NCI-H1930 (cell line): ENCODE measurements at places on chromosomes 4 and X.
A peak's percentile ranks its signal among the peaks of the same experiment; 100 is the strongest.

- no peak for DNase-seq
These were observed 38.5 kb downstream of the LAMTOR3 start for GRCh38 chr4:99855678-99856077.

DNA sequence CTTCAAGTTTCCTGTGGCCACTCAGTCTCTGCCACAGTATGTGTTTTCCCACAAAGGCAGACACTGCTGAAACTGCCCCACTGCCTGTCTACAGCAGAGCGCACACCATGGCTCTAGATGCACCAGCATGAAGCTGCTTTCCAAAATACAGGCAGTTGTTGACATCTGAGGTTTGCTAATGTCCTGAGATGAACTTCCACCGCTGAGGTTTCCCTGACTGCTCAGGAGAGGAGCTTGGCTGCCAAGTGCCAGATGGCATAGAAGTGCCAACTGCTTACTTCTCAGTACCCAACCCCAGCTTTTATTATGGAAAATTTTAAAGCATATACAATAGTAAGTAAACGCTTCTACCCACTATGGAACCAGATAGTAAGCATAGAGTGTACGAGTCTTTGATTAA lies 61.0 kb upstream of the EXOC1L start:
- no peak for DNase-seq

GRCh38 chrX:51894697-51895336 lies 1.4 kb downstream of the MAGED1 start:
- DNase-seq, result no peak

DNA sequence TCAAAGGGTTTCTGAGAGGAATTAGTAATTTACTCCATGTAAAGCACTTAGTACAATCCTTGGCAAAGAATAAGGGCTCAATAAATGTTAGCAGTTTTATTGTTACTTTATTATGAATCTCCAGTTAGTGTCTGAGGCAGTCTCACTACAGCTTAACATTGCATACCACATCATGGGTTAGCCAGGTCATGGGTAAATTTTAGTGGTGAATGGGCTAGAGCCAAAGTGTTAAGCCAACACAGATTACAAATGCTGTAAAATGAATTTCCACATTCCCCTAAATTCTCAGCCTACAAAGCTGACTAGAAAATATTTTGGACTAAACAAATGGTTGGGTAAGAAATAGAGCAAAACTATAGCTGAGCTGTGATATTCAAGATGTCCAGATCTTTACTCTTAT lies 72.4 kb downstream of the NRK start:
- no peak for DNase-seq

GRCh38 chr4:141027421-141027820 lies 105.8 kb downstream of the RNF150 start:
- DNase-seq, result no peak

- DNase-seq, result no peak
These were observed 19.7 kb downstream of the GAB3 start for GRCh38 chrX:154731184-154731583.

DNA sequence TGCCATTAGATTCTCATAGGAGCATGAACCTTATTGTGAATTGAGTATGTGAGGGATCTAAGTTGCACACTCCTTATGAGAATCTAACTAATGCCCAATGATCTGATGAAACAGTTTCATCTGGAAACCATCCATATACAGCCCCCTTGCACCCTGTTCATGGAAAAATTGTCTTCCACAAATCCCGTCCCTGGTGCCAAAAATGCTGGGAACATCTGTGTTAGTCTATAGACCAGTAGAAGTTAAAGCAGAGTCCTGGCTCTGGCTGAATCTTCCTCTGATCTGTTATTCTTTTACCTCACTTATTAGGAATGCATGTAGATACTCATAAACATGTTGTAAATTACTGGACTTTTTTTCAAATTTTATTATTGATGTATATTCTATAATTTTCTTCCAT lies 29.2 kb downstream of the SULT1B1 start:
- DNase-seq, result no peak

GRCh38 chrX:40996886-40997530 lies 88.2 kb upstream of the USP9X start:
- no peak for DNase-seq

DNA sequence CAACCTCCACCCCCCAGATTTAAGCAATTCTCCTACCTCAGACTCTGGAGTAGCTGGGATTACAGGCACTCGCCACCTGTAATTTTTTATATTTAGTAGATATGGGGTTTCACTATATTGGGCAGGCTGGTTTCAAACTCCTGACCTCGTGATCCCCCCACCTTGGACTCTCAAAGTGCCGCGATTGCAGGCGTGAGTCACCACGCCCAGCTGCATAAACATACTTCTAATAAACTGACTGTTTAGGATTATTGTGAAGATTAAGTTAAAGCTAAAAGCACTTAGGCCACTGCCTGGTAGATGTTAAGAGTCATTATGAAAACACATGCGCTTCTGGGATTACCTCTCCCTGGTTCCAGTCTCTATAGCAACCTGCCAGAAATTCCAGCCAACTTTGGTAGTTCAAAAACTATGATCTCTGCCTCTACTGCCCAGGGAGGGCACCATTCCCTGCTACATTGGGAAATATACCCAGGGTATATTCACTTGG lies 30.2 kb upstream of the GRIA3 start:
- no peak for DNase-seq

DNA sequence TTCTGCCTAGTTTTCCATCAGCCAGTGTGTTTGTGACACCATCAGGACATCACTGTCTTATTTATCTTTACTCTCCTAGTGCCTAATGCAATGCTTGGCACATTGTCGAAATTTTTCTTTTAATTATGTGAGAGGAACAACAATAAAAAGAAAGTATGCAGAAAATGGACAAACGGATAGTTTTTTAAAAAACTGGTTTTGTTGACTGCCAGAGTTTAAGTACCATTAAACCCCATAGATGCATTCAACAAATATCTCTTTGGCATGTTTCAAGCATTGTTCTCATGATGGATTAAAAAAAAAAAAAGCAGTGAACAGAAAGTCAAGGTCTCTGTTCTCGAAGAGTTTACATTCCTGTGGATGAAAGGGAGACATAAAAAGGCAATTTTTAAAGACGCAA lies 398.4 kb downstream of the PPP3CA start:
- DNase-seq, result no peak

DNA sequence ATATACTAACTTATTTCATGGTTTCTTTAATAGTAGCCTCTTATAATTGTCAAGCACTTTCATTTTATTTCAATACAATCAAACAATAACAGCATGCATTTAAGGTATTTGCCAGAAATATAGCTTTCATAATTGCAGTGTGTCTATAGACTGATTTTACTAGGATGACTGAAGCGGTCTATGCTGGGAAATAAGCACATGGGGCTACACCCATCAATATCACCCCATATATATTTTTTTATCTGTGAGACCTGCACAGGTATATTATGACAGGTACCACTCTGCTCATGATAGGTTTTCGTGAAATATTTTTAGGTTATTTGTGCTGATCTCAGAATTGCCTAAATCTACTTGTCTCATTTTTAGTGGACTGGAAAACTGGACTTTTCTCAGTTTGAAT lies 229.1 kb upstream of the PITX2 start:
- DNase-seq, result no peak

GRCh38 chr4:147498031-147498660 lies 17.2 kb downstream of the EDNRA start:
- no peak for DNase-seq

DNA sequence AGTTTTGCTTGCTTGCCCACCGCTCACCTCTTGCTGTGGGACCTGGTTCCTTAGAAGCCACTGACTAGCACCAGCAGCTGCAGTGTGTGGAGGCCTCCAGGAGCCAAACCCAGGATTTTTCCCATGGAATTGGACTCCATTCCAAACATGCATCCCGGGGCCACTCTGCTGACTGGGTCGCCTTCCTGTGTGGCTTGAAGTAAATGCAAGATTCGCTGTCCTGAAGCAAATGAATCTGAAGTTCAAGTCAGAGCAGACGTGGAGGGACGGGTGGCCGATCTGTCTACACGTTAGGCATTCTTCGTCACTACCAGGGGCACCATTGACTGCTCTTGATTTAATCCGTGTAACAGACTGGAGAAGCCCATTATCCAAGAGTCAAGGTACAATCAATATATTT lies 109.0 kb downstream of the SHOX start:
- DNase-seq, result no peak

GRCh38 chr4:76592460-76592859 lies 157.4 kb downstream of the SHROOM3 start:
- DNase-seq, result no peak

GRCh38 chr4:152599095-152599494 lies 63.2 kb upstream of the FBXW7 start:
- no peak for DNase-seq

DNA sequence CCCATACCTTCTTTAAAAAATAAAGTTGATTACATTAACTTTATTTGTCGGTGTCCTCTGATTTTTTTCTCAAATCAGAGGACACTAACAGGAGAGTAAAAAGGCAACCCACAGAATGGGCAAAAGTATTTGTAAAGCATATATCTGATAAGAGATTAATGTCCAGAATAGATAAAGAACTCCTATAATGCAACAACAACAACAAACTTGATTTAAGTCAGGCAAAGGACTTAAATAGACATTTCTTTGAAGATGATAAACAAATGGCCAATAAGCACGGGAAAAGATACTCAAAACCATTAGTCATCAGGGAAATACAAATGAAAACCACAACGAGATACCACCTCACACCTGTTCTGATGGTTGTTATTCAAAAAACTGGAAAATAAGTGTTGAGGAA lies 28.7 kb downstream of the DOCK11 start:
- no peak for DNase-seq

DNA sequence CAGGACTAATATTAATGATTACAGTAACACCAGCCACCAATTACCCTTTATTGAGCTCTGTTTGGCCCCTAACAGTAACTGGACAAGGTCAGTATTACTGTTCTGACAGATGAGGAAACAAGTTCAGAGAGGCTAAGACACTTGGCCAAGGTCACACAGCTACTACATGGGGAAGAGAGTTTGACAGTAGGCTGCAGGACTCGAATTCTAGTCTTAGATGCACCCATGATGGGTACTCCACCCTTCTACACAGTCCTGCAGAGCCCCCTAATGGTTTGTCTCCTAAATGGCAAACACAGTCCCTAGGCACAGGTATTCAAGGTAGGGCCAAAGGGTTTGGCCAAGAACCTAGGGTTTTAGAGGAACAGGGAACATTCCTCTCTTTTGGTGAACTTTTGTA lies 93.9 kb downstream of the NSUN7 start:
- no peak for DNase-seq

- DNase-seq, result no peak
These were observed 75.3 kb upstream of the FTHL17 start for GRCh38 chrX:31147175-31147574.

DNA sequence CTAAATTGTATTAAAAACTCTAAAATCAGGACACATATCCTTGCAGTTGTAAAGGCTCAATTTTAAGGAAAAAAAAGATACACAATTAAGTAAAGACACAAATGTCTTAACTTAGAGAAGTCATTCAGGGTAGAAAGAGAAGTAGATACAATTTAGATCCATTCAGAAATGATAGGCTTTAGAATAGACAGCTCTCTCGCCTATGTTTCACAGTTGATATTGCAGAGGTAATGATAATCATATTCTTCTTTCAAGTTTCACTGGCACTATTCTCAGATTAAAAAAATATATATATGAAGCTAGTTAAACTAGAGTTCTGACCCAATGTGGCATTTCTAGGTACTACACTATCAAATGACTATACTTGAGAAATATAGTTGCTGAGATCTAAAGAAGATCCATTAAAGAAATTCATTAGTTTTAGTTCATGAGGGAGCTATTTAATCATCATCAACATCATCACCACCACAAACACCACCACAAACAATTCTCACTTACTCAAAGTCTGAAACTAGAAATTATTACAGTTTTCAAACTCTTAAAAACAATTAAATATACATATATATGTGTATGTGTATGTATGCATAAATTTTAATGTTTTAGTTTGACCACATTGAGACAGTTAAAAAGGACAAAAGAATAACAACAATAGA lies 93.1 kb downstream of the ANTXR2 start:
- DNase-seq, result no peak

DNA sequence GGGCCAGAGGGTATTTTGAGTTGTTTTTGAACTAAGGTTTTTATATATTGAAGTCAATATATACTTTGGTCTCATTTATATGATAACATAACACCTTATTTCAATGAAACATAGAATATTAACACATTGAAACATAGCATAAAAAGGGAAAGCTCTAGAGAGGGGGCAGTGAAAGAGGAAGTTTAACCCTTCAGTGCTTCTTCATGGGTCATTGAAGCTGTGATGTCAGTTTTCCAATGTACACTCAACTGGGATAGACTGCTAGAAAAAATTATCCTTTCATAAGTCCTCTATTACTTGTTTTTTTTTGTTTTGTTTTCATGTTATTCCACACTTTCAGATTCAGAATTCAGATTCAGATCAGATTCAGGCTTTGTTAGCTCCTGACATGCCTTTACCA lies 442.7 kb downstream of the EPHA5 start:
- DNase-seq, result no peak

DNA sequence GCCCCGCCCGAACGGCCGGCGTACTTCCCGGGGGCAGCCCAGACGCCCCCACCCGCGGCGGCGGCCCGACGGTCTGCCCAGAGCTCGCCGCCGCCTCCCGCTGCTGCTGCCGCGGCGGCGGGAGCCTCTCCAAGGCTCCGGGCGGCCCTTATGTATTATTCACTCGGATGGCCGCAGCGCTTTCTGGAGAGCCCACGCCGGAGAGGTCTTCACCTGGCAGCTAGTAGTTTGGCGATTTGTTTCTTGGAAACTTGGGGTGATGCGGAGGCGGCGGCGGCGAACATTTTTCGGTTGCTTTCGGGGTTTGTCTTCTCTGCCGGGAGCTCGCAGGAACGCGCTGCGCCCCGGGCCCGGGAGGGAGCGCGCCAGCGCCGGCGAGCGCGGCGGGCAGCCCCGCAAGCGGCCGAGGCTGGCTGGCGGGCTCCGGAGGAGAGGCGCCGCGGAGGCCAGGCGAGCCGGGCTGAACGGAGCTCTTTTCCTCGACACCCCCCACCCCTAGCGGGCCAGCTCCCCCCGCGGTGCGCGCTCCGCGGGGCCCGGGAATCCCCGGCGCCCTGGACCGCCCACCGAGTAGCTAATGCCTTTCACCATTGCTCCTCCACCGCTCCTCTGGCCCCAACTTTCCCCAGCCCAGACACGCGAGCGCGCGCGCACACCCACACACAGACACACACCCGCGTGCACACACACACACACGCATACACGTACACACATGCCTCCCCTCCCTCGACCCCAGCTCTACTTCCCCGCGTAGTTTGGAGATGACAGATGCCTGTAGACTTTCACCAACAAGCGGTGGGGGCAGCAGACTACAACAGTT lies 113.5 kb downstream of the DHX15 start:
- DNase-seq, result peak; percentile 33

DNA sequence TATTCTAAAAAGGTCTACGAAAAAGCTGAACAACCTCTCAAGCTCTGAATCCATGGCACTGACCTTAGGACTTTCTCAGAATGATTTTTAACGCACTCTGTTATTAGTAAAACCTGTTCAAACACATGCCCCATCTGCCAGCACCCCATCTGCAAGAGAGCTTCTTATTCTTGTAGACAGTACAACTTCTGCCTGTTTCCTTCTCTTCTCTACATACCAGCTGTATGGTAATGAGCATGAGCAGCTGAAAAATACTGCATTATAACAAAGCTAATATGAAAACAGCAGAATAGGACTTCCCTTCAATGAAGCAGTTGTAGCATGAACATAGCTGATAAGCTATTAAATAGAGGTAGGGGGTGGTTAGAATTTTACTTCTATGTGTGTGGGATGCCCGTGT lies 167.9 kb downstream of the FBXW7 start:
- DNase-seq, result no peak

GRCh38 chrX:65586491-65586890 lies 51.9 kb upstream of the LAS1L start:
- DNase-seq, result no peak
